ENCODE measurements at places on chromosomes 3 and 15.

DNA sequence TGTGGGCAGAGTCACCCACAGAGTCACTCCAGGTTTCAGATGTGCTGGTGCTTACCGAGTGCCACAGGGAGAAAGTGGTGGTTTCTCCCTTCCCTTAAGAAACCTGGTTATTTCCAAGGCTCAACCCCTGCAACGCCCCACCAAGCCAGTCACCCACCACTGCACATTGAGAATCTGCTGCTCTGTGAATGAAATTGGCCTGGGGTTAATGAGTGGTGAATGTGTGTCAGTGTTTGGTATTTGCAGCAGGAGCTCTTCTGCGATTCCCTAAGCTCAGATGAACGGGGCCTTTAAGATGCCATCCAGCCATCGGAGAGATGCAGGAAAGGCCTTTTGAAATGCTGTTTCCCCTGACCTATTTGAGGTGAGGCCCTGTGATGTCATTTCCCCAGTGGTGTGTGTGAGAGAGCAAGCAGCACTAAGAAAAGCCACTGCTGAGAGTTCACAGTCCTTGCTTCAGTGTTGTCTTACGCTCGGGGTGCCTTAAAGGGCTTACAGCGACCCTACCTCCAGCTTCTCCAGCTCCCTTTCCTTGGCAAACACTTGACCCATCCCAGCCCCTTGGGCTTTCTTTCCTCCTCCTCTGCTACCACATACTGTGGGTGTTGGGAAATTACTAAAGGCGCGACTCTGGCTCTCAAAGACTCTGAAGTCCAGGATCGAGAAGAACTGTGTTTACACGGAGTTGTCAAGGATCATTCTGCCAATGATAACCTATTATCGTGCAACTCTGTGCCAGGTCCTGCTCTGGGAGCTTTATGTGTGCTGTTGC is 68.9 kb downstream of the SMAD3 start:
- no peak for DNase-seq

DNA sequence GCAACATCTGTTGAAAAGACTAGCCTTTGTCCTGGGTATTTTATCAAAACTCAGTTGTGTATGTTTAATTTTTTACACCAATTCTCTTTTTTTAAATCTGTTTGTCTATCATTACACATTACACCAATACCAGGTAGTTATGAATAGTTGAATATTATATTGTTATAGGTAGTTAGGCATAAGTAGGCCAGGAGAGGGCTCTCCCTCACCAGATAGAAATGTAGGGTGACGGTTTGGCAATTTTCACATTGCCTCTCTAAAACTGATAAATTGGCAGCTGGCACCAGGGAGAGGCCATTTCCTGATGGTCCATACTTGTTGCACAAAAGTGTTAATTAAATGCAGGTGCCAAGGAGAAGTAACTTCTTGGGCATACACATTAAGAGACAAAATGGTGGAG is 483.1 kb upstream of the EPHA6 start:
- DNase-seq: no peak

DNA sequence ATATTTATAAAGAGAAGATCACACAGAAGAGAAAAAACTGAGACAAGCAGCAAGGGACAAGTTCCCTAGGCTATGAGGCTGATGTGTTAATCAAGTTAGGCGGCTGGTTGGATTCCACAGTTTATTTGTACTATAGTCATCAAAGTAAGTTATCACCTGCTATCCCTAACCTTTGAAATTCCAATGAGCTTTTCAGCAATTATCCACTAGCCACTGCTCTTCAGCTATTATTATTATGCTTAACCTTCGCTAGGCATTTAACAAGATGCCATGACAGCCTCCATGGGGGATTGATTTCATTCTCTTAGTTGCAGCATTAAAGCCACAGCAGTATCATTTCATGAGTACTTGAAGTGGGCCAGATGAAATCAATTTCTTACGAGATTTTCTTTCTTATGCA is 699.5 kb upstream of the NAALADL2 start:
- no peak for DNase-seq

- DNase-seq: no peak
Observed at GRCh38 chr15:67578020-67578600, 35.6 kb downstream of the MAP2K5 start.

- DNase-seq: no peak
Observed at GRCh38 chr3:68479779-68480178, 452.6 kb downstream of the TAFA4 start.

DNA sequence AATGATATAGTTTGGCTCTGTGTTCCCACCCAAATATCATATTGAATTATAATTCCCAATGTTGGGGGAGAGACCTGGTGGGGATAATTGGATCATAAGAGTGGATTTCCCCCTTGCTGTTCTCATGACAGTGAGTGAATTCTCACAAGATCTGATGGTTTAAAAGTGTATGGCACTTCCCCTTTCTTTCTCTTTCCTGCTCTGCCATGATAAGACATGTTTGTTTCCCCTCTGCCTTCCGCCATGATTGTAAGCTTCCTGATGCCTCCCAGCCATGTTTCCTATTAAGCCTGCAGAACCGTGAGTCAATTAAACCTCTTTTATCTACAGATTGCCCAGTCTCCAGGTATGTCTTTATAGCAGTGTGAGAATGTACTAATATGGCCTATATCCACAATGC is 126.7 kb upstream of the GMNC start:
- DNase-seq: no peak

All from renal cortex interstitium (tissue), 15 donors.